Stimulated activated CD8-positive, alpha-beta memory T cell treated with anti-CD3 and anti-CD28 coated beads, Interleukin-15, amount 100 ng/mL, for 48 hours (primary cell): ENCODE measurements at places on chromosomes 16 and 17.

GRCh38 chr16:11334831-11335404 is 10.3 kb upstream of the RMI2 start:
- DNase-seq, result no peak

GRCh38 chr17:71878998-71879397 is 241.8 kb upstream of the SOX9 start:
- no peak for DNase-seq

GRCh38 chr16:69244336-69244735 is 57.4 kb downstream of the SNTB2 start:
- no peak for DNase-seq

GRCh38 chr17:77887464-77888241 is 70.8 kb upstream of the TNRC6C start:
- peak; percentile 42 for DNase-seq

DNA sequence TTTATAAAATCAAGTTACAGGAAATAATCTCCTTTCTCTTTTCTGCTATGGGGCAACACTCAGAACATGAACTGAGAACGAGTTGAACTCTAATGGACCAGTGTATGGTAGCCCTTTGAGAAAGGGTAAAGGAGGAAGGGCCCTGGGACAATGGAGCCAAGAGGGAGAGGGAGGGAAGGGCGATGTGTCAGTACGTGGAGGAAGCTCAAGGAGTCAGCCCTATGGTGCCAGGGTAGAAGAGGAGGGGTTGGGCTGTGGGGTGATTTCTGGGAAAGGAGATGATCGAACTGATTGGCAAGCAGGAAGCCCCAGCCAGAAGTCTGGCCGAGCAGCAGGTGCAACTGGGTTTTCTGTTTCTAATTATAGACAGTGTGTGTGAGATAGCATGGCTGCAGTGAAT is 4.3 kb upstream of the WIPI1 start:
- peak; percentile 59 for DNase-seq

DNA sequence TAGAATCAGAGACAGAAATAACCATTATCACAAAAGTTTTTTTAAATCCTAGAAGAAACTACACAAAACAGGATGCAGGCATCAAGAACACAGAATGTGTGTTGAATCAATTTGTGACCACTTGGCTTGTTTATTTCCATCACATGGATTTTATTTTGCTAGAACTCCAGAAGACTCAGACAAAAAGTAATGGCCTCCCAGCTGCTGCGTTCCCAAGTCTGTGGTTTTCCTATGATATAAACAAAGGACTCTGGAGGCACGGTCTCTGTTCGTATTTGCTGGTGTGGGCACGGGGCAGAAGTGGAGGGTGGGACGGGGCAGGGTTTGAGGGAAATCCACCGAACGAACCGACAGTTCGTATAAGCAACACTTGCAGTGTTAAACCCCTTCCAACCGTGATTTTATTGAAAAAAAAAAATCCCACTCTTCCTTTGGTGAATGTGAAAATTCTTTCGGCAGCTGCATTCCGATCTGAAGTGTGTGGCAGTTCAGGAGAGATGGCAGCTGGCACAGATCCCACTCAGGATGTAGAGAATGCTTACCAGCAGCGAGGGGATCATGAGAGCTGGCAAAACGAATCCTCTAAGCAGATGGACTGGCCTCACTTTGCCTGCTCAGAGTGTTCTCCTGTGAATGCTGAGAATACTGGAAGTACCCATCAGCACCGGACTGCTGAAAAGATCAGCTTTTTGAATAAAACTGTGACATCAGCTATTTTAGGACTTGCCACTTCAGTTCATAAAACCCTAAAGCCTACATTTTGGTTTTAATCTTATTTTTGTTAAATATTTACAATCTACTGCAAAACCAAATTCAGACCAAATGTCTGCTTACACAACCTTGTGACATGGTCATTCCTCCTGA is 165.2 kb downstream of the VPS53 start:
- DNase-seq, result no peak

DNA sequence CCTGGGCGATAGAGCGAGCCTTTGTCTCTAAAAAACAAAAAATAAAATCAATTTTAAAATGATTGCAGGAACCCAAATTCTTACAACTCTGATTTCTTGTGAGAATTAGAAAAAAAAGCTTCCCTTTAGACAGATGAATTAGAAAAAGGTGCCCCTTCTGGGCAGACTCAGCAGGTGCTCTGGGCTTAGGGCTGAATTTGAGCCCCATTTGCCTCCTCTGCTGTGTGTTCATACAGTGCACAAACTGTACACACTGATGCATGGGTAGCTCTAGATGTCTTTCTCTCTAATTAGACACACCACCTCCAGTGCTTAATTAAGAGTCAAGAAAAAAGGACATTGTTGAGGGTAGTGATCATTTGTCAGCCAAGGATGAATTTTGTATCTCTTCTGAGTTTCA is 38.5 kb upstream of the NOL11 start:
- no peak for DNase-seq

- DNase-seq, result no peak
Measured at GRCh38 chr17:50055055-50055425, 870 bp upstream of the ITGA3 start.

- no peak for DNase-seq
Measured at GRCh38 chr16:86027373-86028126, 128.6 kb downstream of the IRF8 start.

GRCh38 chr17:73902416-73903181 is 258.4 kb upstream of the SDK2 start:
- DNase-seq, result no peak

DNA sequence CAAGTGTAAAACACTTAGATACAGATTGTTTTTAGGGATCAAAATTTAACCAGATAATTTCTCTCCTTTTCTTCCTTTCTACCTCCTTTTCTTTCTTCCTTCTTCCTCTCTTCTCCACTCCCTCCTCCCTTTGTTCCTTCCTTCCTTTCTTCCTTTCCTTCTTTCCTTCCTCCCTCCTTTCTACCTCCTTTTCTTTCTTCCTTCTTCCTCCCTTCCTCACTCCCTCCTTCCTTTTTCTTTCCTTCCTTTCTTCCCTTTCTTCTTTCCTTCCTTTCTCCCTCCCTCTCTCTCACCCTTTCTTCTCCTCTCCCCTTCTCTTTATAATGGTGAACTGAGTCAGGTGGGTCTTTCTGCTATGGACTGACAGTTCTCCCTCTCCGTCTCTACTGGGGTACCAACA is 397.5 kb upstream of the CDH11 start:
- DNase-seq, result no peak

DNA sequence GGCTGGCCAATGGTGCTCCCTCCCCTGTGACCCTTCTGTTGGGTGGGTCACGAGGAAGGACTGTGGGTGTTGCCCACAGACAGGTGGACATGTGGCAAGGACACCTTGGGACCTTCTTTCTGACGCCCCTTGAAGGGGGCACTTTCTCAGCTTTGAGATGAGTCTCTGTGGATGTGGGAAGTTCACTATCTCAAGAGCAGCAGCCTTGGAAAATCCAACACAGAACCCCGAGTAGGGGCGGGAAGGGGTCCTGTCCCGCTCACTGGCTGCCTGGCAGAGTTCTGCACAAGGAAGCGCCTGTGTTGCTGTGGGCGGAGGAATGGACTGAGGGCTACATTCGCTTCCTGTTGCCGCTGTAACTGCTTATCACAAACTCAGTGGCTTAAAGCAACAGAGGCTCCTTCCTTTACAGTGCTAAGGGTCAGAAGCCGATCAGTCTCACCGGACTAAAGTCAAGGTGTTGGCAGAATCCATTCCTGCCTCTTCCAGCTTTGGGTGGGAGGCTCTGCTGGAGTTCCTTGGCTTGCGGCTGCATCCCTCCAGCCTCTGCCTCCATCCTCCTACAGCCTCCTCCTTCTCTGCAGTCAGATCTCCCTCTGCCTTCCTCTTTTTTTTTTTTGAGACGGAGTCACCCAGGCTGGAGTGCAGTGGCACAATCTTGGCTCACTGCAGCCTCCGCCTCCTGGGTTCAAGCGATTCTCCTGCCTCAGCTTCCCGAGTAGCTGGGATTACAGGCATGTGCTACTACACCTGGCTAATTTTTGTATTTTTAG is 305.2 kb downstream of the SEC14L1 start:
- no peak for DNase-seq

DNA sequence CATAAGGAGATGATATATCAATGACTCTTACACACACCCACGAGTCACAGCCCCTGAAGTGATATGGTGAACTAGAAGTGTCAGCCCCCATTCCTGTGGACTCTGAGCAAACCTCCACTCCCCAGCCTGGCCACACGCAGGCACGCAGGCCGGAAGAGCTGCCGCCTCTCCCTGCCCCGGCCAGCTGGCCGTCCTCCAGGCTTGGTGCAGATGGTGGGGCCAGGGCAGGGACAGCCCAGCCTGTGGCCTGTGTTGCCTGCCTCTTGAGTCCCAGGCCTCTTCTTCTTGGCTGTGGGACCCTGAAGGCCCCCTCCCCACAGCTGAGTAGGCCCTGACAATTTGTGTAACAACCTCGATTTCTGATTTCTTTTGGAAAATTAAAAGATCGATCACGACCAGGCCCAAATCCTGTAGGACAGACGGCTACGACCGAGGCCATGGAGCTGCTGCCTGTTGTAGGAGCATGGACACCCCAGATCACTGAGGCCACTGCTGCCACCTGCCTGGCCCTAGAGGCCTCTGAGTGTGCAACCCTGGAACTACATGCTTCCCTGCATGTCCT is 10.0 kb upstream of the MPRIP start:
- no peak for DNase-seq

DNA sequence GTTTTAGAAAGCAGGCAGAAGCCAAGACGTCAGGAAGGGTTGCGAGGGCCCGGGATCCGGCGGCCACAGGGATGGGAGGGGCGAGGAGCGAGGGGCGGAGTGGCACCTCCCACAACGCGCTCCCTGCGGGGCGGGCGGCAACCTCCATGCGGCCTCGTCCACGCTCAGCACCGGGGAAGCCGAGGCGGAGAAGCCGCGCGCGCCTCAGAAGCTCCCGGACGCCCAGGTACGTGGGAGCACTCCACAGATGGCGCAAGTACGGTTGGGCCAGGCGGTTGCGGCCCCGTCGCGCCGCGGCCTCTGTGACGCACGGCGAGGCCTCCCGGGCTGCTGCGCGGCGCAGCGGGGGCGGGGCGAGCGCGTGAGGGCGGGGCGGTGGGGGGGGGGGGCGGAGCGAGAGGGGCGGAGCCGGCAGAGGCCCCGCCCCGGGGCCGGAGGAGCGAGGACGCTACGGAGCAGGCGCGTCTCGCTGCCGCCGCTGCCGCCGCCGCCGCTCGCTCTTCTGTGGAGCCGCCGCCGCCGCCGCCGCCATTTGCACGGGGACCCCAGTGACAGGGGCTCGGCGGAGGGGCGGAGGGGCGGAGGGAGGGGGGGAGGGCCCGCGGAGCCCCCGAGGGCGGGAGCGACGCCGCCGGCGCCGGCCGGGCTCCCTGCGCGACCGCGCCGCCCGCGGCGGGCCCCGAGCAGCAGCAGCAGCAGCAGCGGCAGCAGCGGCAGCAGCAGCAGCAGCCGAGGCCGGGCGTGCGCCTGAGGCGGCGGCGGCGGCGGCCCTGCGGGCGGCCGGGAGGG is at the start of gene TENT4B:
TENT4B (plus strand) TSS at position 500 of the 789 bp plus-strand sequence. CDS start 316 bp downstream, outside the sequence.
- DNase-seq, result peak; percentile 77

DNA sequence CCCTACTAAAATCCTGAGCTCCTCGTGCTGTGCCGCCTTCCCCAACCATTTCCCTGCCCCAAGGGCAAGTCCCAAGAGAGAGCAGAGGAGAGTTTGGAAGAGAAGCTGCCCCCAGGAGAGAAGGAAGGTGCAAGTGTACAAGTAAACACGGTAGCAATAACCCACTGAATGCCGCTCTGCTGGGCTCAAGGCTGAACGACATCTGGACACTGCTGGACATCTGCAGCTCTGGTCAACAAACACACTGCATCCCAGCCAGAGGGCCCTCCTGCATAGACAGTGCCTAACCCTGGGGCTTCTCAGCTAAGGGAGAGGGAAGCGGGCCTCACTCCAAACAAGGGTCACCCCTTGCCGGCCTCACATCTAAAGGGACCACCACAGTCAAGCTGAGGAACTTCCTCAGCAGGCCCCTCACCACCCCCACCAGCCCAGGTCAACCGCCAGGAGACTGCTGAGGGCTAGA is 12.7 kb downstream of the JUP start:
- no peak for DNase-seq

- DNase-seq, result no peak
Measured at GRCh38 chr17:19769946-19770652, 22.0 kb upstream of the ALDH3A1 start.

GRCh38 chr17:62786646-62787045 is 21.5 kb downstream of the MARCHF10 start:
- DNase-seq, result no peak

DNA sequence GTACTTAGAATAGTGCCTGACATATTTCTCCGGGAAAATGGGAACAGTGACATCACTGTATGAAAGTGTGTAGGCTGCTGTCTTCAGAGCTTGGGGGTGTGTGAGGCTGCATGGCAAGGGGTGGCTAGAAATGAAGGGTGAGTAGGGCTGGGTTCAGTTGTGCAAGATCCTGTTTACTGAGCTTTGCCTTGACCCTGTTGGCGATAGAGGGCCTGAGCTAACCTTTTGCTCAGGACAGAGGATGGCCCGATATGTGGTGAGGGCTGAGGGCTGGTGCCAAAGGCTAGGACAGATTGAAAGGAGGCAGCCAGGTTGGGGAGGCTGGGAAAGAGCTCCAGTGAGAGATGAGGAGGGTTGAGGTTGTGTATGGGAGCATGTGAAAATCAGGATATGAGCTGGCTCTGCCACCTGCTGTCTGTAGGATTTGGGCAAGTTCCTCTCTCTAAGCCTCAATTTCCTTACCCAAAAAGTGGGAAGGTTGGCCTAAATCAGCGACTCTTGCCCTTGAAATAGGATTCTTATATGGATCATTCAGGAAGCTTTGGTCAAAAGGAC is 6.0 kb upstream of the CCL1 start:
- no peak for DNase-seq
